ENCODE measurements at places on chromosomes 12 and 14.

- peak; percentile 20 for DNase-seq
Observed at GRCh38 chr12:93116632-93117031, 187.5 kb upstream of the EEA1 start.

GRCh38 chr12:70847871-70848270 is 72.7 kb downstream of the PTPRR start:
- DNase-seq = no peak

DNA sequence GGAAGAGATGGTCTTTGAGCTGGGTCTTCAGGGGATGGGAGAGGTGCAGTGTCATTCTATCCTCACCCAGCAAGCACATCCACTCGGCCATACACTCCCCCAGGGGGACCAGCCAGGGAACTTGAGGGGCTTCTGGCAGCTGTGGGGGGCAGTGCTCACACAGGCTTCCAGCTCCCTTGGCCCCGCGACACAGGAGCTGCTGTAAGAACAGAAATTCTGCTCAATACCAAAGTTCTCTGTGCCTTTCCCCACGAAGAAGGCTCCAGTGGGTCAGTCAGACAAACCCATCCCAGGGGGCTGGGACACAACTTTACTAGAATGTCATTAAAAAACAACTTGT is 289.1 kb upstream of the RTL1 start:
- DNase-seq = no peak

DNA sequence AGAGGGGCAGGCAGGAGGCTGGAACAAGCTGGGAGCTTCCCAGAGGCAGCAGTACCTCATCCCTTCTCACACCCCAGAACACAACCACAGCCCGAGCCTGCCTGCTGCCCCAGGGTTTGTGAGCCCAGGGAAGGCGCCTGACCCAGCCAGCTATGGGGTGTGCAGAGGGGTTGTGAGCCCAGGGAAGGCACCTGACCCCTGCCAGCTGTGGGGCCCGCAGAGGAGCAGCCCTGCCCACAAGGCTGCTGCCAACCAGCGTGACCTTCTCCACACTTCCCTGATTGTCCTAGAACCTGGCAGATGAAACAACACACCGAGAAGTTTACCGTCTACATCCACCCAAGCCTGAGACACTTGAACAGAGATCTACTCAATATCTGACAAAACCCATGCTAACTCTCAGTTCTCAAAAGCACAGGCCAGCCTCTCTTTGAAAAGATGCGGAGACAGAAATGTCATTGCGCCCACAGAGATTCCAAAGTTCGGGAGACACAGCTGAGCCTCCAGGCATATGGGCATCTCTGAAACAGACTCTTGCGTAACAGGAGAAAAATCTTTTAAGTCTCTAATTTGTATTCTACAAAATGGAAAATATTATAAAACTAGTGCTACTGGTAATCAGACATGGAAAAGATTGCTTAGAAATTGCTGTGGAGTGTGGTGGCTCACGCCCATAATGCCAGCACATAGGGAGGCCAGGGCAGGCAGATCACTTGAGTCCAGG is 47.3 kb downstream of the SFSWAP start:
- no peak for DNase-seq

DNA sequence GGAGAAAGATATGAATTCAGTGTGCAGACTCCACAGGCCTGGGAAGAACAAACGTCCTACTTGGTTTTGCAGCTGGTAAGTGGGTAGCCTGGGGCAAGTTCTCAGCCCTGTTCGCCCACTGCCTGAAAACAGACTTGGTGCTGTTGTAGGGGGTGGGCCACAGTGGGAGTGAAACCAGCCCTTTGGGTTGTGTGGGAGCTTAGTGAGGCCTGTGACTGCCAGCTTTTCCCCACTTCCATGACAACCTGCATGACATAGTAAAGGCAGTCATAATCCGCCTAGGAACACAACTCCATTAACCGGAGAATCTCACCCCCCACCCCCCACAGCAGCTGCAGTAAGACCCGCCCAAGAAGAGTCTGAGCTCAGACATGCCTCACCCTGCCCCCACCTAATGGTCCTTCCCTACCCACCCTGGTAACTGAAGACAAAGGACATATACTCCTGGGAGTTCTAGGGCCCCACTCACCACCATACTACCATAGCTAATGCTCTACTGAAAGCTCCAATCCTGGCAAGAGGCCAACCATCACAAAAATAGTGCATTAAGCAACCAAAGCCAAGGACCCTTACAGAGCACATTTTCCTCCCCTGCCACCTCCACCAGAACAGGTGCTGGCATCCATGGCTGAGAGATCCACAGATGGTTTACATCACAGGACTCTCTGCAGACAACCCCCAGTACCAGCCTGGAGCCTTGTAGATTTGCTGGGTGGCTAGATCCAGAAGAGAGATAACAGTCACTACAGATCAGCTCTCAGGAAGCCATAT is 39.8 kb upstream of the LMNTD1 start:
- DNase-seq = no peak

DNA sequence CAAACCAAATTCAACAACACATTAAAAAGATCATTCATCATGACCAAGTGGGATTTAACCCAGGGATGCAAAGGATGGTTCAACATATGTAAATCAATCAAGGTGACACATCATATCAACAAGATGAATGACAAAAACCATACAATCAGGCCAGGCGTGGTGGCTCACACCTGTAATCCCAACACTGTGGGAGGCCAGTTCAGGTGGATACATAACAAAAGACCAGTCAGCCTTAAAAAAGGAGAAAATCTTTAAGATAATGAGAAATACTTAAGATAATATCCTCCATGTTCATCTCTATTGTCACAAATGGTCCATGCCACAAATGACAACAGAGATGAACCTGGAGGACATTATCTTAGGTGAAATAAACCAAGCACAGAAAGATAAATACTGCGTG is 12.4 kb downstream of the L2HGDH start:
- no peak for DNase-seq

DNA sequence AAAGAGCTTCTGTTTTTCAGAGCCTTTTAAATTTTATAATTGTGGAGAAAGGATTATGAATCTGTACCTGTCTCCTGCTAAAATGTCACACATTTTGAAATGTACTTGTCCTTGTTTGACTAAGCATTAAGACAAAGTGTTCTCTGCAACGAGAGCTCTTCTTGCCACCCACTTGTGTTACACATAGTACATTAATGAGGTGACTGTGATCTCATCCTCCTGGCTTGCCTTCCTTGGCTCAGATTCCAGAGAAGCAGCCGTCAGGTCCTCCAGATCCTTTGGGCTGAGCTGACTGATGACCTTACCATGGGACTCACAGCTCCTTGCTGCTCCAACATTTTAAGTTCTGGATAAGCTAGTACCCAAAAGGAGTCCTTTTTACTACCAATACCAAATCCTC is 81.4 kb downstream of the BBS10 start:
- DNase-seq = no peak

DNA sequence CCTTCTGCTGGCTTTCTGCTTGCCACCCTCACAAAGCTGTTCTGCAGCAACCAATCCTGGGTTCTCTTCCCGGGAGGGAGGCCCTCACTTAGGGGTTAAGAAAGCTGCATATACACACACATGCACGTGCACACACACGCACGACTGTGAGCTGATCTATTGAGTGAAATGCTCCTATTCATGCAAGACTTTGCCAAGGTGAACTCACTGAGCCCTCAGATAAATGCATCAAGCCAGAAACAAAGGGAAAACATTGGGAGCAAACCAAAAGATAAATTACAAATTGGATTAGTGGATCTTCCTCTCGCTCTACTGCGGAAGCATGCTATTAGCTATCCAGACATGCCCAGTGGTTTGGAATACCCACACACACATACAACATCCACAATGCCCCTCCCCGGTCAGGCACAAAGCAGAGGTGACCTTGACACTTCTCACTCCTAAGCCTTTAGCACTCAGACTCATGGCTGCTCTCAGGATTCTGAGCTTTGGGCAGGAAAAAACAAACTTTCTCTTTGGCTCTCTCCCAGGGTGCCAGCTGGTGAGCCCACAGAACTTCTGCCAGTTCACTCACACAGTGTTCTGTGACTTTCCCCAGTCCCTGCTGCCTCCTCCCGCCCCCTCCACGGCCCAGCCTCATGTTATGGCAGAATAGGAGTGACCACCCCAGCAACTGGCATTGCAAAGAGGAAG is 320.0 kb downstream of the DPF3 start:
- no peak for DNase-seq

GRCh38 chr12:88052686-88053085 is 23.5 kb upstream of the C12orf50 start:
- DNase-seq = peak; percentile 59

DNA sequence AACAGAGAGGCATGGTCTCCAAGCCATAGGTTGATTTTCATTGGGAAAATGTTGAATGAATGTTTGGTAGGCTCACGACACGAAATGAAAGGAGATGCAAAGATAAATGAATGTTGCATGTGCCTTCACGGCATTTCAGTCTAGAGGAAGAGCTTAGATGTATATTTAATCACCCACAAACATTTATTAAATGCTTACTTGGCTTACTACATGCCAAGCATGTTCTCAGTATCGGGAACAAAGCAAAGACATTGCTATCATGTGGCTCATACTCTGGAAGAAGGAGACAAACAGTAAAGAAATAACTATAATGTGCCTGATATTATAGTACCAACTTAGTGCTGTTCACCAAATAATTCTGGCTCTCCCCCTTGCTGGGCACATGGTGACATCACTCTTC is 133.5 kb downstream of the LLPH start:
- DNase-seq = no peak

- peak; percentile 34 for DNase-seq
Observed at GRCh38 chr12:5511644-5512600, 80.0 kb downstream of the NTF3 start.

DNA sequence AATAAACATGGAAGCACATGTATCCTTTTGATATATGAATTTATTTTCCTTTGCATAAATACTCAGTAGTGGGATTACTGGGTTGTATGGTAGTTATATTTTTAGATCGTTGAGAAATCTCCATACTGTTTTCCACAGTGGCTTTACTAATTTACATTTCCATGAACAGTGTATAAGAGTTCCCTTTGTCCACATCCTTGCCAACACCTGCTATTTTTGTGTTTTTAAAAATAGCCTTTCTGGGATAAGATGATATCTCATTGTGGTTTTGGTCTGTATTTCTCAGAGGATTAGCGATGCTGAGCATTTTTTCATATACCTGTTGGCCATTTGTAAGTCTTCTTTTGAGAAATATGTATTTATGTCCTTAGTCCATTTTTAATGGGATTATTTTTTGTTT is 329.2 kb upstream of the KITLG start:
- DNase-seq = no peak

DNA sequence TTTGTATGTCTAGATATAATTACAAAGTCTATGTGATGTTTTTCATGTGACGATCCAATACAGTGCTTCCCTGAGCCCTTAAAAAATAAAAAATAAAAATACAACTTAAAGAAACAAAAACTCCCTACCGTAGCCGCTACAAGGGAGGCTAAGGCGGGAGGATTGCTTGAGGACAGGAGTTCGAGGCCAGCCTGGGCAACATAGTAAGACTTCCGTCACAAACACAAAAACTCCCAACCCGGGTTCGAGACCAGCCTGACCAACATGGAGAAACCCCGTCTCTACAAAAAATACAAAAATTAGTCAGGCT is 669 bp upstream of the CDKN3 start:
- no peak for DNase-seq

- DNase-seq = no peak
Observed at GRCh38 chr12:100348657-100349454, 8.0 kb upstream of the SLC17A8 start.

GRCh38 chr12:109888179-109889020 is 8.1 kb upstream of the GLTP start:
- DNase-seq = no peak

DNA sequence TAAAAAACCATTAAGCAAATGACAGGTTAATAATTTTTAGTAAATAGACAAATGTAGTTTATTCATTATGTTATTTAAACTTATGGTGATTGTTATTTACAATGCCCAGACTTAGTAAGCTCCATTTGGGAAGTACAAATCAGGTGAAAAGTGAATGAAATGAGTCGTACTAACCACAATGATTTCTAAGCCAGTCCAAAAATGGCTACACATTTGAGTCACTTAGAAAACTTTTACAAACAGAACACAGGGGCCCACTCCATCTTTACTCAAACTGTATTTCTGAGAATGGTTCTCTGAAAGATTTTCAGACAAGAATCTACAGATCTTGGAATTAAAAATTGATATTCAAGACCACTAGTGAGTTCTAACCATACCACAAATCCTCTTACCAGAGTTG is 653.3 kb upstream of the MIS18BP1 start:
- no peak for DNase-seq

- DNase-seq = no peak
Observed at GRCh38 chr14:44309331-44309730, 197.8 kb downstream of the FSCB start.

- DNase-seq = peak; percentile 32
Observed at GRCh38 chr14:37466003-37466622, 128.9 kb downstream of the FOXA1 start.

- peak; percentile 94 for DNase-seq
Observed at GRCh38 chr12:109880043-109880931, at the start of gene GLTP. Gene GLTP, minus strand, starts transcription at chr12:109880541. Its CDS starts 167 bp downstream, at chr12:109880374.

DNA sequence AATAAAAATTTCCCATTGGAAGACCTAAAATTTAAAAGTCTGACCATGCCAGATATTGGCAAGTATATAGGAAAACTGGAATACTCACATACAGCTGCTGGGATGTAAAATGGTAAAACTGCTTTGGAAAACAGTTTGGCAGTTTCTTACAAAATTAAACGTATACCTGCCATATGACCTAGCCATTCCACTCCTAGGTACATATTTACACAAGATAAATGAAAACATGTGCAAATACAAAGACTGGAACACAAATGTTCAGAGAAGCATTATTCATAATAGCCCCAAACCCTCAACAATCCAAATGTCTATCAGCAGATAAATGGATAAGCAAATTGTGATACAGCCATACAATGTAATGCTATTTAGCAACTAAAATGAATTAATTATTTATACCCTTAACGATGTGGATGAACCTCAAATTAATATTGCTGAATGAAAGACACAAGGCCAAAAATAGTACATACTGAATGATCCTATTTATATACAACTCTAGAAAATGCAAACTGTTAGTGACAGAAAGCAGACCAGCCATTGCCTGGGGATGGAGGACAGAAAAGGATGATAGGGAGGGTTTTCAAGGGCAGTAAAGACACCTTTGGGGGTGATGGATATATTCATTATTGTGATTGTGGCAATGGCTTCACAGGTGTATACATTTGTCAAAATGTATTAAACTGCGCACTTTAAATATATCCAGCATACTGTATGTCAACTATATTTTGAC is 21.3 kb upstream of the TCP11L2 start:
- DNase-seq = no peak

GRCh38 chr12:18207266-18207665 is 54.1 kb upstream of the PIK3C2G start:
- no peak for DNase-seq

GRCh38 chr12:120367924-120368788 is 808 bp downstream of the MSI1 start:
- no peak for DNase-seq

GRCh38 chr12:26608706-26609105 is 224.3 kb downstream of the ITPR2 start:
- DNase-seq = no peak

GRCh38 chr14:61329478-61330051 is 8.2 kb downstream of the PRKCH start:
- no peak for DNase-seq

GRCh38 chr12:50069539-50069938 is 12.1 kb downstream of the ASIC1 start:
- no peak for DNase-seq
